ENCODE measurements at places on chromosomes 11 and 22.

DNA sequence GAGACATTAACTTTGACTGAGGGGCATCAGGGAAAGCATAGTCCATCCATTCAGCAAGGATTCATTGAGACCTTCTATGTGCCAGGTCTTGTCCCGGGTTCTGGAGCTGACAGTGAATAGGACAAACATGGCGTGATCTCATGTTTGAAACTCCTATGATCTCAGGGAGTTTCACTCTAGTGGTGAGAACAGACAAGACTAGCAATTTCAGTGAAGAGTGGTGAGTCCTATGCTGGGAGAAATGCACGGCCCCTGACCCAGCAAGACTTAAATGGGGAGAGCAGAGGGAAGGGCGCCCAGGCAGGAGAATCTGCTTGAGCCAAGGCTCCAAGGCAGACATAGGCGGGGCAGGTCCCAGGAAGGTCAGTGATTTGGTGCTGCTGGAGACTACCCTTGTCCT is 155.7 kb downstream of the CEP164 start:
- no peaks in the 10 kb centered on the region for H3K36me3 ChIP-seq
- DNase-seq: no peak
- no peak overlapping the region for H3K27ac ChIP-seq
- H3K4me1 ChIP-seq: no peaks in the 10 kb centered on the region
- no peaks in the 10 kb centered on the region for H3K27me3 ChIP-seq

GRCh38 chr11:72831521-72832300 is 17.5 kb downstream of the ATG16L2 start:
- DNase-seq: peak; percentile 91
- peak overlapping the region; percentile 26 for H3K27ac ChIP-seq
- peaks cover 17% of the 10 kb centered on the region for H3K4me1 ChIP-seq

- H3K4me1 ChIP-seq: peaks cover 3% of the 10 kb centered on the region
- H3K27ac ChIP-seq: no peak overlapping the region
- no peaks in the 10 kb centered on the region for H3K27me3 ChIP-seq
- no peaks in the 10 kb centered on the region for H3K36me3 ChIP-seq
- peak; percentile 75 for DNase-seq
- H3K4me3 ChIP-seq: no peak overlapping the region
These were observed 25.4 kb upstream of the SORL1 start for GRCh38 chr11:121426476-121427399.

DNA sequence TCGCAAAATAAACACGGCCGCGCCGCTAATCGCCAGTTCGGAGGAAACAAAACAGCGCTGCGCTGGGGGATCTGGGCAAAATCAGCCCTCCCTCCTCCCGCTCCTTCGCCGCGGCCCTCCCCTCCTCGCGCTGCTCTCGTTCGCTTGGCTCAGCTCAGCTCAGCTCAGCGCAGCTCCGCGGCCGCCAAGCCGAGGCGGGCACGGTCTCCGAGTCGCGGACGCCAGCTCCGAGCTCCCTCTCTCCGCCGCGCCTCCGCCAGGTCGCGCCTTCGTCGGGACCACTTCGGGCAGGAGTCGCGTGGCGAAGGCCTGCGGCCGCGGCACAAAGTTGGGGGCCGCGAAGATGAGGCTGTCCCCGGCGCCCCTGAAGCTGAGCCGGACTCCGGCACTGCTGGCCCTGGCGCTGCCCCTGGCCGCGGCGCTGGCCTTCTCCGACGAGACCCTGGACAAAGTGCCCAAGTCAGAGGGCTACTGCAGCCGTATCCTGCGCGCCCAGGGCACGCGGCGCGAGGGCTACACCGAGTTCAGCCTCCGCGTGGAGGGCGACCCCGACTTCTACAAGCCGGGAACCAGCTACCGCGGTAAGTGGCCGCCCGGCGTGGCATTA is at the start of gene SPON1:
SPON1 (plus strand) TSS at position 162 of the 607 bp plus-strand sequence; CDS start at position 344, 182 bp downstream.
- DNase-seq: peak; percentile 88
- no peaks in the 10 kb centered on the region for H3K36me3 ChIP-seq
- H3K27ac ChIP-seq: no peak within 1 kb of the TSS
- H3K4me1 ChIP-seq: peaks cover 6% of the 10 kb centered on the region
- peak within 1 kb of the TSS; percentile 30 for H3K4me3 ChIP-seq

- DNase-seq: no peak
- no peaks in the 10 kb centered on the region for H3K4me1 ChIP-seq
- H3K4me3 ChIP-seq: no peak overlapping the region
- no peaks in the 10 kb centered on the region for H3K27me3 ChIP-seq
- no peaks in the 10 kb centered on the region for H3K36me3 ChIP-seq
- no peak overlapping the region for H3K27ac ChIP-seq
These were observed 32.1 kb downstream of the FAM168A start for GRCh38 chr11:73565804-73566203.

- no peaks in the 10 kb centered on the region for H3K4me1 ChIP-seq
- no peak for DNase-seq
- H3K27ac ChIP-seq: no peak overlapping the region
- H3K4me3 ChIP-seq: no peak overlapping the region
- no peaks in the 10 kb centered on the region for H3K27me3 ChIP-seq
- peaks cover 19% of the 10 kb centered on the region for H3K36me3 ChIP-seq
These were observed 86.8 kb downstream of the AMOTL1 start for GRCh38 chr11:94854770-94855633.

- H3K4me1 ChIP-seq: no peaks in the 10 kb centered on the region
- peak; percentile 55 for DNase-seq
- no peak overlapping the region for H3K4me3 ChIP-seq
- no peaks in the 10 kb centered on the region for H3K27me3 ChIP-seq
- H3K27ac ChIP-seq: no peak overlapping the region
- H3K36me3 ChIP-seq: no peaks in the 10 kb centered on the region
These were observed 82.1 kb downstream of the FBLN1 start for GRCh38 chr22:45584621-45585436.

DNA sequence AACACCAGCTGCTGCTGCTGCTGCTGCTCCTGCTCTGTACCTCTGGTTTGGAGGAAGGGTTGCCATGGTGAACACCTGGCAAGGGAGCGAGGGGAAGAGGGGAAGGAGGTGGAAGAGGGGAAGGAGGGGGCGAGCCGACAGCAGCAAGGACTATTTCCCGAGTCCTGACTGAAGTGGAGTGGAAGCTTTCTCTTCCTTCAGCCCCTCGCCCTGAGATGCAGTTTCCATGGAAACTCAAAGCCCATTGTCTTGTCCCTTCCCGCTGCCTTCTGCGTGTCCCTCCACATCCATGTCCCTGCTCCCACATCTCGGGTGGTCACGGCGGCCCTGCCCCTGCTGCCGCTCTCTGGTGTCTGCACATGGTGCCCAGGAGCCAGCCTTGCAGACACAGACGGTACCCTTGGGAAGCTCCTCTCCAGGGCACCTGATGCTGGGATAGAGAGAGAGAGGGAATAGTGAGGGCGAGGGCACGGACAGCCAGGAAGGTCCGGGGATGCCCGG is 28.6 kb downstream of the FAM83F start:
- H3K27me3 ChIP-seq: no peaks in the 10 kb centered on the region
- no peak overlapping the region for H3K27ac ChIP-seq
- DNase-seq: peak; percentile 52
- H3K4me1 ChIP-seq: peaks cover 4% of the 10 kb centered on the region
- H3K36me3 ChIP-seq: peaks cover 2% of the 10 kb centered on the region

GRCh38 chr11:45964911-45965389 is 42.5 kb downstream of the LARGE2 start:
- peak; percentile 82 for DNase-seq
- H3K27me3 ChIP-seq: no peaks in the 10 kb centered on the region
- H3K27ac ChIP-seq: no peak overlapping the region
- H3K4me1 ChIP-seq: no peaks in the 10 kb centered on the region
- H3K36me3 ChIP-seq: peaks cover 9% of the 10 kb centered on the region
- no peak overlapping the region for H3K4me3 ChIP-seq

GRCh38 chr11:27882066-27882697 is 181.9 kb upstream of the BDNF start:
- DNase-seq: no peak
- no peaks in the 10 kb centered on the region for H3K4me1 ChIP-seq
- no peak overlapping the region for H3K27ac ChIP-seq
- no peak overlapping the region for H3K4me3 ChIP-seq
- no peaks in the 10 kb centered on the region for H3K36me3 ChIP-seq

- no peak overlapping the region for H3K4me3 ChIP-seq
- no peak overlapping the region for H3K27ac ChIP-seq
- H3K4me1 ChIP-seq: no peaks in the 10 kb centered on the region
- H3K27me3 ChIP-seq: peaks cover 88% of the 10 kb centered on the region
- H3K36me3 ChIP-seq: no peaks in the 10 kb centered on the region
- DNase-seq: peak; percentile 42
These were observed 4.0 kb downstream of the BSX start for GRCh38 chr11:122977470-122978298.

DNA sequence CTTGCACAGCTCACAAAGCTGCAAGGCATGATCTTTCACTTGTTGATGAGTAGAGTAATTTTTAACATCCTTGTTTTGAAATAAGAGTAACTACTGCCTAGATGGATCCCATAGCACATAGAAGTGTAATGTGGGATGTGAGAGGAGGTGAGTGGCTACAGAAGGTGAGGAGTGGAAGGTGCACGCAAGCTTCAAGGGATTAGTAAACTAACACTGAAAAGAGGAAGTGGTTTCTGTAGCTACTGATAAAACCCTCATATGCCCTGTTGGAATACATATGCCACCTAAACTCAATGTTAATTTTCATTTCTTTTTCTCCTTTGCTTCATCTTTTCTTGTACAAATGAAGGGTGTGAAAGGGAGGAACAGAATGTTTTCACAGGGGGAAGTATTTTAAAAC is 22.0 kb upstream of the CTSC start:
- H3K27ac ChIP-seq: no peak overlapping the region
- no peaks in the 10 kb centered on the region for H3K27me3 ChIP-seq
- DNase-seq: no peak
- H3K4me3 ChIP-seq: no peak overlapping the region

- H3K4me3 ChIP-seq: no peak overlapping the region
- no peaks in the 10 kb centered on the region for H3K27me3 ChIP-seq
- no peak overlapping the region for H3K27ac ChIP-seq
- DNase-seq: no peak
These were observed 1132.4 kb downstream of the BRD1 start for GRCh38 chr22:48695251-48695650.

Measured in kidney (tissue), 22 donors.